ENCODE measurements at places on chromosomes 13 and 19. TPM values are rescaled to one million over a fixed set of nuclear protein-coding genes. Genes with fewer than 3 reads are reported as not detected.

Gene KLHL1
- total RNA-seq = not detected

Gene CHAMP1
- 17.5 TPM for total RNA-seq

Gene CLEC4G
- 31.6 TPM for total RNA-seq

Gene ITGBL1
- 3.8 TPM for total RNA-seq

Gene RNF17
- not detected for total RNA-seq

Gene ZNF560
- total RNA-seq = not detected

Gene ONECUT3
- not detected for total RNA-seq

Gene SIGLEC14
- 3.4 TPM for total RNA-seq

Gene CLIP3
- total RNA-seq = 0.55 TPM

GRCh38 chr19:1754636-1755466 lies 1.5 kb downstream of the ONECUT3 start:
- no peak overlapping the region for H3K4me3 ChIP-seq
- no peaks in the 10 kb centered on the region for H3K36me3 ChIP-seq

- H3K27ac ChIP-seq = no peak overlapping the region
- H3K4me1 ChIP-seq = no peaks in the 10 kb centered on the region
- no peak overlapping the region for H3K4me3 ChIP-seq
- no peaks in the 10 kb centered on the region for H3K27me3 ChIP-seq
- no peaks in the 10 kb centered on the region for H3K36me3 ChIP-seq
- DNase-seq = peak; percentile 43
Measured at GRCh38 chr19:54523403-54523802, 20.8 kb downstream of the LAIR2 start.

DNA sequence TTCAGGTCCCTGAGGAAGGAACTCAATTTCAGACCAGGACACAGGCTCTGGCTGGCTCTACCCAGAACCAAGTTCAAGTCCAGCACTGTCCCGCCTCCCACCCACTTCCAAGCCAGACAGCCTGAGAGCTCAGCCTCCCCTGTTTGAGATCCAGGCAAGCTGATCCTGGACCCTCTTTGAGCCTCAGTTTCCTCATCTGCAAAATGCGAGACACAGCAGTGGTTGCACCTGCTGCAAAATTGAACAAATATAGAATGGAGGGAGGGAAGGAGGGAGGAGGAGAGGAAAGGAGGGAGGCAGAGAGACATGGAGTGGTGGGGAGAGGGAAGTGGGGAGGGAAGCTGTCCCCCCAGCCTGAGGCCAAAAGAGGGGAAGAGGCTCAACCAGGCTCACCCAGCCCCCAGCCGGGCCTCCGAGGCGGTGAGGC lies 751 bp downstream of the TMEM221 start:
- no peak for DNase-seq
- no peak overlapping the region for H3K27ac ChIP-seq
- H3K27me3 ChIP-seq = no peaks in the 10 kb centered on the region
- no peaks in the 10 kb centered on the region for H3K36me3 ChIP-seq

GRCh38 chr19:18220632-18221275 lies 5.5 kb downstream of the PDE4C start:
- no peaks in the 10 kb centered on the region for H3K4me1 ChIP-seq
- no peak overlapping the region for H3K27ac ChIP-seq
- no peak for DNase-seq
- H3K27me3 ChIP-seq = no peaks in the 10 kb centered on the region
- H3K4me3 ChIP-seq = no peak overlapping the region

DNA sequence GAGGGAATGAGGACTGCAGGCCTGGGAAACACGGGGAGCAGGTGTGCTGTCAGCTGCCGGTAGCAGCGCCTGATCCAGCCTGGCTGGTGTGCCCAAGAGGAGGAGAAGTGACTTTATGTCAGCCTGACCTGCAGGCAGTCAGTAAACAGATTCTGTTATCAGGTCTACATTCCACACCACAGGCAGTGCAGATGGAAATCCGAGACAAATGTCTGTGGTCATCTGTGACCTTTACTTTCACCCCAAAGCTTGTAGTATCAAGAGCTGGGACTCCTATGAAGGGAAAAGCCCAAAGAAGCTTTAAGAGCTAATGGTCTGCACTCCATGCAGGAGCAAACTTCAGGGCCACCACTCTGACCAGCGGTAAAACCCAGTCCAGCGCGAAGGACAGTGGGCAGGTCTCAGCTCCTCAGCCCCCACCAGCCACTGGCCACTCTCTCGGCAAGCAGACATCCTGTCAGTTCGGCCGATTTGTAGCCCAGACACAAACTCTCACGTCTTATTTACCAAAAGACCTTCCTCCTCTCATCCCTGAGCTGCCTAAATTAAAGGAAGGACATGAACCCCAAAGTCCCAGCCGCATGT lies 7.7 kb downstream of the EPS15L1 start:
- H3K27me3 ChIP-seq = no peaks in the 10 kb centered on the region
- peaks cover 2% of the 10 kb centered on the region for H3K4me1 ChIP-seq
- no peaks in the 10 kb centered on the region for H3K36me3 ChIP-seq
- no peak for DNase-seq

- H3K36me3 ChIP-seq = no peaks in the 10 kb centered on the region
- H3K27ac ChIP-seq = no peak overlapping the region
- no peak for DNase-seq
- H3K27me3 ChIP-seq = no peaks in the 10 kb centered on the region
- H3K4me1 ChIP-seq = no peaks in the 10 kb centered on the region
- no peak overlapping the region for H3K4me3 ChIP-seq
Measured at GRCh38 chr13:20441879-20442278, 83.8 kb downstream of the CRYL1 start.

GRCh38 chr19:30648866-30649862 lies 277.0 kb downstream of the ZNF536 start:
- no peaks in the 10 kb centered on the region for H3K4me1 ChIP-seq
- no peak overlapping the region for H3K27ac ChIP-seq

GRCh38 chr13:22883956-22884355 lies 296.8 kb upstream of the SGCG start:
- no peaks in the 10 kb centered on the region for H3K4me1 ChIP-seq
- no peak overlapping the region for H3K27ac ChIP-seq
- no peaks in the 10 kb centered on the region for H3K27me3 ChIP-seq
- no peak overlapping the region for H3K4me3 ChIP-seq
- H3K36me3 ChIP-seq = no peaks in the 10 kb centered on the region
- no peak for DNase-seq

GRCh38 chr13:41651413-41652058 lies 194.2 kb downstream of the RGCC start:
- no peaks in the 10 kb centered on the region for H3K4me1 ChIP-seq
- H3K36me3 ChIP-seq = no peaks in the 10 kb centered on the region
- H3K4me3 ChIP-seq = no peak overlapping the region

GRCh38 chr13:40656358-40656757 lies 10.1 kb downstream of the FOXO1 start:
- no peak for DNase-seq
- H3K4me3 ChIP-seq = no peak overlapping the region
- peaks cover 4% of the 10 kb centered on the region for H3K4me1 ChIP-seq
- no peaks in the 10 kb centered on the region for H3K27me3 ChIP-seq
- no peaks in the 10 kb centered on the region for H3K36me3 ChIP-seq

DNA sequence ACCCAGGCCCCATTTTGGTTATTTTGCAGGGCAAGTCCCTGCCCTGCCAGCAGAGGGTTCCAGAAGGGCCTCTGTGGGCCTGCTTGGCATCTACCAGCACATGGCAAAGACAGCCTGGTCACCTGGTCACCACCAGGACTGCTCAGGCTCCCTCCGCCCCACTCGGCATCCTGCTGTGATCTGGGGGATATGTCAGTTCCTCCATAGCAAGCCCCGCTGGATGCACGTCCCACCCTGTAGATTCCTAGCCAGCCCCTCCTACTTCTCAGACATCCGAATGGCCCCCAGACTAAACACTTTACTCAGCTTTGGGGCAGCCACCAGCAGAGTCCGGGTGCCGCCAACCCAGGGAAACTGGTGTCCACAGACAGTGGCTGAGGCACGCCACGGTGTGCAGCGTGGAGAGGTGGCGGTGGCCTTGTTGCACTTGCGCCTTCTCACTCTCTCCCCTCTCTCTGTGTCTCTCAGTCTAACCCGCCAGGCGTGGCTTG lies 31.8 kb upstream of the USE1 start:
- no peaks in the 10 kb centered on the region for H3K4me1 ChIP-seq
- H3K27ac ChIP-seq = no peak overlapping the region
- no peaks in the 10 kb centered on the region for H3K36me3 ChIP-seq
- H3K27me3 ChIP-seq = no peaks in the 10 kb centered on the region

DNA sequence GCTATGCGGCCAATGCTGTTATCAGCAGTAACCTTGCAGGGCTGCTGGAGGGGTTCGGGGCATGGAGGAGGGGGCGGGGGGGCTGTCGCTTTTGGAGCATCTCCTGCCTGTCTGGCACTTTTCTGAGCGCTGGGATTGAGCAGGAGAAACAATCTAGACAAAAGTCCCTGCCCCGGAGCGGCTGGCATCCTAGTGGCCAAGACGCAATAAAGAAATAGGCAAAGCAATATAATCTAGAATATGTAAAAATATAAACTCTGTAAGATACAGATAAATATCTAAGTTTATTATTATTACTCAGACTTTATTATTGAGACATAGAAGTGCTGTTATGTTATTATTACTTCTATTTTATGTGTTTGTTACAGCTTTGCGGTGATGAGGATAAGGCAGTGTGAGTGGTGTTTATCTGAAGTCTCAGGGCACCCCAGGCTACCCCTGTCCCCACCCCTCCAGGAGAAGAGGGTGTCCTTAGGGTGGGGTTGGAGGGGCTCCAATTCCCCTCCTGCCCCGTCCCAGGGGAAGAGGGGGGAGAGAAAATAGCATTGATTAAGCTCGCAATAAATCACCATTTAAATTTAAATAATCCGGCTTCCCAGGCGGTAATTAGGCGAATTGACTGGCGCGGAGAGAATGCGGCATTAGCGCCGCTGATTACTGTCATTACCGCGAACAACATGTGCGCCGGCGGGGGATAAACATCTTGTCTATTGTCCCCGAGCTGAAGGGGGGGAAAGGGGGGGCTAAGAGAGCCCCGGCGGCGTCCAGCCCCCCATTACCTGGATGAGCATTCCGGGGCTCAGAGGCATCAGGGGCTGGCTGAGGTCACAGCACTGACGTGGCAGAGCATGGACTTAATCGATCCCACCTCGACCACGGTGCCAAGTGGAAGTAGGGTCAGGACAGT lies 3.2 kb downstream of the NPAS1 start:
- H3K4me1 ChIP-seq = no peaks in the 10 kb centered on the region
- no peak overlapping the region for H3K27ac ChIP-seq
- no peaks in the 10 kb centered on the region for H3K36me3 ChIP-seq
- H3K27me3 ChIP-seq = peaks cover 21% of the 10 kb centered on the region
- no peak overlapping the region for H3K4me3 ChIP-seq
- no peak for DNase-seq

- no peak overlapping the region for H3K27ac ChIP-seq
- H3K36me3 ChIP-seq = no peaks in the 10 kb centered on the region
- H3K4me1 ChIP-seq = no peaks in the 10 kb centered on the region
- H3K4me3 ChIP-seq = no peak overlapping the region
Measured at GRCh38 chr13:18951412-18951811, 230.2 kb downstream of the TUBA3C start.

DNA sequence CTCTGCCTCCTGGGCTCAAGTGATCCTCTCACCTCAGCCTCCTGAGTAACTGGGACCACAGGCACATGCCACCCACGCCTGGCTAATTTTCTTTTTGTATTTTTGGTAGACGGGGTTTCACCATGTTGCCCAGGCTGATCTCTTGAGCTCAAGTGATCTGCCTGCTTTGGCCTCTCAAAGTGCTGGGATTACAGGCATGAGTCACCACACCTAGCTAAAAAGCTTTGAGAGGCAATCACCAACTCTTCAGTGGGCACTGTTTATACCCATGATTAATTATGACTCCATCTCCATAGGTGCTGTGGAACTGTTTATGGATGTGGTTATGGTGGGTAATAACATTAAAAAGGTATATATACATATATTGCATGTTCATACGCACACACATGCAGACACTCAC lies 7.5 kb upstream of the RBM26 start:
- no peak for DNase-seq
- H3K4me1 ChIP-seq = no peaks in the 10 kb centered on the region
- no peaks in the 10 kb centered on the region for H3K36me3 ChIP-seq
- no peaks in the 10 kb centered on the region for H3K27me3 ChIP-seq
- H3K27ac ChIP-seq = no peak overlapping the region
- H3K4me3 ChIP-seq = no peak overlapping the region

GRCh38 chr19:43799502-43800142 lies 2.6 kb downstream of the LYPD5 start:
- H3K27me3 ChIP-seq = no peaks in the 10 kb centered on the region
- no peaks in the 10 kb centered on the region for H3K36me3 ChIP-seq
- no peak overlapping the region for H3K27ac ChIP-seq
- DNase-seq = no peak

All from right lobe of liver (tissue), 6 donors.